ENCODE measurements at places on chromosomes 7 and 10. TPM values are rescaled to one million over a fixed set of nuclear protein-coding genes. Genes with fewer than 3 reads are reported as not detected.

DNA sequence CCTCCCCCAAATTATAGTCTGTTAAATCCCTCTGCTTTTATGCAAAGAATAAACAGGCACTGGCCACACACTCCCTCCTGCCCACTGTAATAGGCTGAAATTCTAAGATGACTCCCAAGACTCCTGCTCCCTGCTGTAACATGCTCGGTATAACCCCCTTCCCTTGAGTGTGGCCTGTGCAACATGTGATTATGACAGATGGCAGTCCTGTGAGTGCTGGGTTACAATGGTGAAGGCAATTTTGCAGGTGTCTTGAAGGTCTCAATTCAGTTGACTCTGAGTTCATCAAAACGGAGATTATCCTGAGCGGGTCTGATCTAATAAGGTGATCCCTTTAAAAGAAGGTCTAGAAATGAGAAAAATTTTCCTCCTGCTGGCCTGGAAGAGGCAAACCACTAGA is 55.9 kb downstream of the CREB3L2 start:
- DNase-seq: no peak
- H3K4me3 ChIP-seq: no peak overlapping the region
- peaks cover 21% of the 10 kb centered on the region for H3K4me1 ChIP-seq
- H3K36me3 ChIP-seq: peaks cover 6% of the 10 kb centered on the region

The COBL gene
- not detected for total RNA-seq

GRCh38 chr7:67842571-67842970 is 845.9 kb downstream of the TYW1 start:
- H3K4me1 ChIP-seq: no peaks in the 10 kb centered on the region
- no peaks in the 10 kb centered on the region for H3K27me3 ChIP-seq
- no peak for DNase-seq
- H3K4me3 ChIP-seq: no peak overlapping the region

DNA sequence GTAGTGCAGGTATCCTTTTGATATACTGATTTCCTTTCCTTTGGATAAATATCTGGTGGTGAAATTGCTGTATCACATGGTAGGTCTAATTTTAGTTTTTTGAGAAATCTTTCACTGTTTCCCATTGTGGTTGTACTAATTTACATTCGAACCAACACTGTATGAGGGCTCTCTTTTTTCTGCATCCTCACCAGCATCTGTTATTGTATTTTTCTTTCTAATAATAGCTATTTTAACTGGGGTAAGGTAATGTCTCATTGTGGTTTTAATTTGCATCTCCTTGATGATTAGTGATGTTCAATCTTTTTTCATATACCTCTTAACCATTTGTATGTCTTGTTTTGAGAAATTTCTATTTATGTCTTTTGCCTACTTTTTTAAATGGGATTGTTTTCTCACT is 335.4 kb upstream of the MTPN start:
- DNase-seq: no peak
- no peaks in the 10 kb centered on the region for H3K36me3 ChIP-seq
- no peaks in the 10 kb centered on the region for H3K4me1 ChIP-seq
- no peak overlapping the region for H3K27ac ChIP-seq

- no peak for DNase-seq
- no peak overlapping the region for H3K4me3 ChIP-seq
- H3K27me3 ChIP-seq: no peaks in the 10 kb centered on the region
- no peak overlapping the region for H3K27ac ChIP-seq
- H3K36me3 ChIP-seq: no peaks in the 10 kb centered on the region
- H3K4me1 ChIP-seq: no peaks in the 10 kb centered on the region
Measured at GRCh38 chr7:8612584-8612983, 179.2 kb downstream of the NXPH1 start.

DNA sequence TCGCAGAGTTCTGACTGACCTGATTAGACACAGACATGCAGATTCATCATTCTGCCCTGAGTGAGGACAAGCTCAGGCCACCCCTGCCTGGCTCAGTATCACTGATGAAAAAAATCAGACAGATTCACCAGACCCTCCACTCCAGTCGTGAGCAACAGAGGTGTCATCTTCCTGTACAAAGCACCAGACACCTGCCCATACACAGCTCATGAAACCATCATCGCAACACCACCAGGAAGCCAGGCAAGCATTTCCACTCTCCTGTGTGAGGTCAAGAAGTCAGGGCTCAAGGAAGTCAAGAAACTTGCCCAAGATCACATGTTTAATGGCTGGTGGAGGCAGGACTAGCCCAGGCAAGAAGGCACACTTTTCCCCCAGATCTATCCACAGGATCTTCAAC is 163.0 kb downstream of the CALN1 start:
- no peaks in the 10 kb centered on the region for H3K27me3 ChIP-seq
- no peak overlapping the region for H3K4me3 ChIP-seq
- no peaks in the 10 kb centered on the region for H3K36me3 ChIP-seq
- no peaks in the 10 kb centered on the region for H3K4me1 ChIP-seq
- no peak for DNase-seq

All from activated CD4-positive, alpha-beta memory T cell treated with anti-CD3 and anti-CD28 coated beads, Interleukin-2, amount 10 ng/mL, durations not matched to agents 7 days and 5 days (primary cell).